ENCODE measurements at places on chromosomes 11 and 22.

DNA sequence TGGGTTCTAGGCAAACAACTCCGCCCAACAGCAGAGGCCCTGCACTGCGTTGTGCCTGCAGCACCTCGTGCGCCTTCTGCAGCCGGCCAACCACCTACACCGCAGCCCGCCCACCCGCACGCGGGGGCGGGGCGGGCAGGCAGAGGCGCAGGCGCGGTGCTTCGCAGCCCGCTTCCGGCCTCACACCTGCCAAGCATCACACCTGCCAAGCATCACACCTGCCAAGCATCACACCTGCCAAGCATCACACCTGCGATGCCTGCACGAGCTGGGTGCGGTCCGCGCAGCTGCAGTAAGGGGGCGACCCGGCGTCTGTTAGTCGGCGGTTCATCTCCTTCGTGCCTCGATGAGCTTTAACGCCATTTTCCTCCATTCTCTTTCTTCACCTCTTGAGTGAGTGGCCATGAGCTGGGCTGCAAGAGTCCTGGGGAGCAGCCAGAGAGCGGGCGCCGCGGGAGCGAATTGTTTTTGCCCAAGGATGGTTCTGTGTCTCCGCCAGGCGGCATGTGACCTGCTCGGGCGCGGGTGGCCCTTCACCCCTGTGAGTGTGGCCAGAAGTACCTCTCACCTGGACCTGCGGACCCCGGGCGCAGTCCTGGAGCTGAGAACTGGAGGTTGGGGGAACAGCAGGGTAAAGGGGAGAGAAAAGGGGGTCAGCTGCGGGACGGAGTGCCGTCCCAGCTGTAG is at the start of gene LDHAL6A:
LDHAL6A (plus strand) TSS at position 171 of the 687 bp plus-strand sequence. CDS start 825 bp downstream, outside the sequence.
- DNase-seq, result no peak

DNA sequence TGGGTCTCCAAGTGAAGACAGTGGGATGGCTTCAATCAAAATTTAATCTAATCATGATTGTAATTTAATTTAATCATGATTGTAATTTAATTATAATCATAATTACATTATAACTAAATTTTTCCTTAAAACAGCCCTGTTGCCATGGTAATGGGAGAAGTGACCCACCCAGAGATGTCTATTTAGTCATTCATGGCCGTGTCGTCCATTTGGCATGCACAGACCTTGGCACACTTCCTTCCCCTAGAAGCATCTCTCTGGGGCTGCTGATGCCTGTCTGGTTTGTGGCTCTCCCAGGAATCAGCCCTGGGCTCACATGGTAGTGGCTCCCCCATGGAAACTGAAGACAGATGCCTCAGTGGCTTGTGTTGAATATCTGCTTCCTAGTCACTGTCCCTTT is 27.0 kb downstream of the P4HA3 start:
- no peak for DNase-seq

GRCh38 chr11:69356703-69357457 is 62.9 kb downstream of the MYEOV start:
- DNase-seq, result no peak

- no peak for DNase-seq
Observed at GRCh38 chr11:63855975-63856374, 17.1 kb downstream of the MARK2 start.

- no peak for DNase-seq
Observed at GRCh38 chr11:134380785-134381184, 31.3 kb downstream of the B3GAT1 start.

DNA sequence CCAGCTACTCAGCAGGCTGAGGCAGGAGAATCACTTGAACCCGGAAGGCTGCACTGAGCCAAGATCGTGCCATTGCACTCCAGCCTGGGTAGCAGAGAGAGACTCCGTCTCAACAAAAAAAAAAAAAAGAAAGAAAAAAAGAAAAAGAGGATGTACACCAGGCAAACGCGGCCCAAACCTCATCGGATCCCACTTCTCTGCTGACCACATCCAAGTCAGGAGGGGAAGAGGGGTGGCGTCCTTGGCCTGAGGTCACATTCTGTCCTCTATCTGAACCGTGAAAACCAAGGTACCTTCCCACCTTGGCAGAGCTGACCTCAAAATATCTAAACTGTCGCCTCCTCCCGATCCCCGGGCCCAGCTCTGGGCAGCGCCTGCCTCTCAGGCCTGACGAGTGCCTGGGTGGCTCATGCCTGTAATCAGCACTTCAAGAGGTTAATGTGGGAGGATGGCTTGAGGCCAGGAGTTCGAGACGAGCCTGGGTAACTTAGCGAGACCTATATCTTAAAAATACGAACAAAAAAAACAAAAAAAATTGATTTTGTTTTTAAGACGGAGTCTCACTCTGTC is 25.1 kb downstream of the RGL4 start:
- DNase-seq, result no peak

- DNase-seq, result no peak
Observed at GRCh38 chr22:44848296-44848741, 95.9 kb downstream of the ARHGAP8 start.

GRCh38 chr11:46719048-46719542 is at the start of gene F2:
Gene F2 (plus strand): TSS chr11:46719213. CDS start chr11:46719236, 23 bp downstream.
- no peak for DNase-seq

- peak; percentile 65 for DNase-seq
Observed at GRCh38 chr22:45163099-45163450, 650 bp upstream of the NUP50 start.

- DNase-seq, result no peak
Observed at GRCh38 chr11:125932301-125932700, 13.5 kb upstream of the VSIG10L2 start.

GRCh38 chr22:20448630-20449029 is 11.0 kb upstream of the SCARF2 start:
- no peak for DNase-seq

DNA sequence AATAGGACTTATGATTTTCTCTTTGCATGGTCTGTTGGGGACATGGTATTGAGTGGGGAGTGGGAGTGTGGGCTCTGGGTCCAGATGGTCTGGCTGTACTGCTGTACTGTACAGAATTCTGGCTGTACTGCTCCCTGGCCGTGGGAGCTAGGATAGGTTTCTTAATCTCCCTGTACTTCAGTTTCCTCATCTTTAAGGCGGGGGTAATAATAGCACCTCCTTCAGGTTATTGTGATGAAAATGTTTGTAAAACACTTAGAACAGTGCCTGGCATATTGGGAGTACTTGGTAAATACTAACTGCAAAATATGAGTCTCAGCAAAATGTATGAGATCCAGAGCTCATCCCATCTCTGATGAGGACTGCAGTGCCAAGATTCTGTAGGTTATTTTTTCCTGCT is 198.6 kb downstream of the KIF18A start:
- DNase-seq, result no peak

DNA sequence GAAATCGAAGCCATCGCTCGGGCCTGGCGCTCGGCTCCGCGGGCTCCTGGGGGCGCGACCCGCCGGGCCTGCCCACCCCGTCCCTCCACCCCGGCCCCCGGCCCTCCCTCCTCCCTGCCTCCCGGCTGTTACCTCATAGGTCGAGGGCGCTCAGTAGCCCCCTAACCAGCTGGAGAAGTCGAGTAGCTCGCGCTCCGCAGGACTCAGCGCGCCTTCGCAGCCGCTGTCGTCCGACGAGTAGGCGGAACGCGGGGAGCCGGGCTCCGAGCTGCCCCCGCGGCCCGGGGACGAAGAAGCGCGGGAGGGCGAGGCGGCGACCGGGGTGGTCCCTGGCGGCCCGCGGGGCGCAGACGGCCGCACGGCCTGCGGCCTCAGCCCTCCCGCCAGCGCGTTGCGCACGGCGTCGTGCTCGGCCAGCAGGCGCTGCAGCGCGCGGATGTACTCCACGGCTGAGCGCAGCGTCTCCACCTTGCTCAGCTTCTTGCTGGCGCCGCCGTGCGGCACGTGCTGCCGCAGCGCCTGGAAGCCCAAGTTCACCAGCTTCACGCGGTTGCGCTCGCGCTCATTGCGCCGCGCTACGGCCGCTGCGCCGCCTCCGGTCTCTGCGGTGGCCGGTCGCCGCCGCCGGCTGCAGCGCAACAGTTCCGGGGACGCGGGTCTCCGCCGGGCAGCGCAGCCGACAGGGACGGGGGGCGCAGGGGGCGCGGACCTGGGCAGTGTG is 627 bp downstream of the ASCL2 start:
- peak; percentile 87 for DNase-seq

DNA sequence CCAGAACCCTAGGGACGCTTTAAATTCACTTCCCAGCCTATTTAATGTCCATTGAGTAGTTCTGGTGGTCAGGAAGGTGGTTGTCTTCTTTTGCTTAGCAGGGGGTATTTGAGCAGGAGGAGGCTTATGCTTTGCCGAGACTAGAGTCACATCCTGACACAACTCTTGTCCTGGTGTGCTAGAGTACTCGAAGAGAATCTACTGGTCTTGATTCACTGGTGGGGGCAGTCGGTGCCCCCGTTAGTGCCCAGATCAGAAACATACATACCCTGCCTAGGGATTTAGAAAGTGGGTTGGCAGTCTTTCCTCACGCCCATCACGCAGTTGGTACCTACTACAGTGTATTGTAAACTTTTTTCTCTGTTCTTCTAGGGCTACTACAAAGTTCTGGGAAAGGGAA is 2.7 kb downstream of the RPL27A start:
- no peak for DNase-seq

GRCh38 chr11:16969010-16969999 is 44.9 kb downstream of the PLEKHA7 start:
- no peak for DNase-seq

- no peak for DNase-seq
Observed at GRCh38 chr11:103928802-103929161, 107.7 kb upstream of the DDI1 start.

DNA sequence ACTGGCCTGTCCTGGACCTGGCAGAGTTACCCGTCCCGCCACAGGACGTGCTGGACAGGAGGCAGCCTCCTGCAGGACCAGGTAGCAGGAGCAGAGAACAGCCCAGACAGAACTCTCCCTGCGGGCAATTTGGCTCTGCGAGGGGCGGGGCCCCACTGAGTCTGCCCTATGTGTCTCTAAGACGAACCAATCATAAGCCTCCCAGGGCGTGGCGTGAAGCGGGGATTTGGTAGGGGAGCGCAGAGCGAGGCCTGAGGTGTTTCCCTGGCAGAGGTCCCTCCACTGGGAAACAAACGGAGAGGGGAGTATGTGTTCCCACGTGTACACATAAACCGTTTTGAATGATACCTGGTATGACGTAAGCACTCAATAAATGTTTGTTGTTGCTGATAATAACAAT is 7.4 kb downstream of the CD82 start:
- DNase-seq, result no peak

GRCh38 chr22:44735518-44736428 is 16.6 kb upstream of the ARHGAP8 start:
- DNase-seq, result peak; percentile 86

DNA sequence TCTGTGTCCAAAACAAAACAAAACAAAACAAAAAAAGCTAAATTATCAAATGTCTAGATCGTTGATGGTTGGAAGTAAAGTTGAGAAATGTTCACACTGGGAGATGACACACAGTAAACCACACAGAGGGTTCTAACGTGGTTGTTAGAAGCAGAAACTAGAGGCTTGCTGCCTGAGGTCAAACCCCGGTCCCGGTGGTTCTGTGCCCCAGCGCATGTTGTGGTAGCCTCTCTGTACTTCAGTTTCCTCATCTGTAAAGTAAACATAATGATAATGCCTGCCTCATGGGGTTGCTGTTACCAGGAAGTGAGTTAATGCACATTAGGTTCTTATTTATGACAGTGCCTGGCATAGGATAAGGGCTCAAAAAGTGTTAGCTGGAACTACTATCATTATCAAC is 33.4 kb downstream of the PPARA start:
- DNase-seq, result no peak

DNA sequence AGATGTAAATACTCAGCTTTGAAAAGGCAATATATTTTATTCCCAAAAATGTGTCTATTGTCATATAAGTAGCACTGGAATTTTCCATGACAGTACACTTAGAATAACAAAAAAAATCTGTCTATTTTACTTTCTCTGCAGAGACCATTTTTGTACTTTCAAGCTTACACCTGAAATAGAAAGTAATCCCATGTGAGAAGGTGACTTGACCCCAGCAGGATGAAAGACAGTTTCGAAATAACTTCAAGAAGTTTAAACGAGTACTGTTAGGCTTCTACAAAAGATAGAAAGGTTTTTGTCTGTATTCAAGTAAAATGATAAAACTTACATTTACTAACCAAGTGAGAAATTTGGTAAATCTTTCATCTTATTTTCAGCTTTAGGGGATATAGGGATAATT is 259.9 kb upstream of the CTSC start:
- DNase-seq, result no peak

DNA sequence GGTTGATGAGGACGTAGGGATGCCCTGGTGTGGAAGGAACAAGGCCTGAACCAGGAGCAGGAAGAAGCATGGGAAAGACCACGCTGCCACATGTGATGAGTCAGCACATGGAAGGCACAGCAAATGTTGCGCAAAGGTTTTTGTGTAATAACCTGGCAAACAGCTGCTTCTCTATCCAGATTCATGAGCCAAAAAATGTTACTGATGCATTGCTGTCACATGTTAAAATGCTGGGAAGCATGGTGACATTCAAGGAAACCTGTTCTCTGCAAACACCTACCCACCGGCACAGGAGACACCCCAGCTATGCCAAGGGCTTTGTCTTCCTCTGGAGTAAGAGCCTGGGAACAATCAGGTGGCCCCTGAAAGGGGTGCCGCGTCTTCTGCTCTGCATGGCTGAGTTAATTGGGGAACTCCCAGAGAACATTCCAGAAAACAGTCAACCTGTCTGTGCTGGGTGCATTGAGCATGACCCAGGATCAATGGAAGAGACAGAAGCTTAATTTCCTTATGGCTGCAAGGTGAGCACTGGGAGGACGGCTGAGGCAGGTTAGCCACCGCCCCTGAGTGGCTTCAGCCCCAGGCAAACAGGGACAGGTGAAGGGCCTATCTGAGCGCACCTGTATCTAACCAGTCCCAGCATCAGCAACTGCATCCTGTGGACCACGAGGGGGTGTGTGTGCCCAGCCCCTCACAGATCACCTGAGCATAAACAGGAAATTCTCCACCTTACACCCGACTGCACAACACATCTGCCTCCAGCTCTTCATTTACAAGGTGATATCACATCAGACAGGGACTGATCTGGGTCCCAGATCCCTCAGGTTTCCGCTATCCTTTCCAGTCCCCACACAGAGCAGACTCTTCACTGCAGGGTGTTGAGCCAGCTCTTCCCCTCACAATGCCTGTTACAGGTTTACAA is 108.4 kb downstream of the GGTLC2 start:
- no peak for DNase-seq

DNA sequence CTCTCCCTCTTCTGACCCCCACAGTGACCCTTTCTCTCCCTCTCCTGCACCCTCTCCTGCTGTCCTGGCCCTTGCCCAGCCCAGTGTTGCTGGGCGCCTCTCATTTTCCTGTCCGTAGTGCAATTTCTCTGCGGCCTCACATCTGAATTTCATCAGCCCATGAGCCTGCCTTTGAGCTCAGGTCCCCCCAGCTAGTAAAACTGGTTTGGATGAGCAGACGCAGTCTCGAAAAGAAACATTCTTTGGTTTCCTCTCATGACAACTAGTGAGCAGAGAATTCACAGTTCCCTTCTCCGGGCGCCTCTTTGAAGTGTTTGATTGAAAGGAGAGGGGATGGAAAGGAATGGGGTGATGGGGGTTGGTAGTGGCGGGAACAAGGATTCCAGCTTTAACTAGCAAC is 126.0 kb upstream of the CADM1 start:
- DNase-seq, result peak; percentile 49

Data from neural progenitor cell (in vitro differentiated cells).